CD8-positive, alpha-beta memory T cell (primary cell): ENCODE measurements at places on chromosomes 1 and 21. TPM values are rescaled to one million over a fixed set of nuclear protein-coding genes. Genes with fewer than 3 reads are reported as not detected.

The AZIN2 gene
- polyA plus RNA-seq: 4.9 TPM

The SETD4 gene
- polyA plus RNA-seq: 8.0 TPM

The SMPDL3B gene
- polyA plus RNA-seq: not detected

The TRAF3IP3 gene
- 414 TPM for polyA plus RNA-seq

The BTBD19 gene
- 0.24 TPM for polyA plus RNA-seq

The GIPC2 gene
- polyA plus RNA-seq: 0.40 TPM

The LYPD8 gene
- polyA plus RNA-seq: not detected

The PLK3 gene
- 22.5 TPM for polyA plus RNA-seq

The SLC22A15 gene
- polyA plus RNA-seq: not detected

The SEMA4A gene
- polyA plus RNA-seq: 10.7 TPM

The UBASH3A gene
- polyA plus RNA-seq: 55.1 TPM

The CD2 gene
- polyA plus RNA-seq: 440 TPM

The ELF3 gene
- polyA plus RNA-seq: not detected

The TMCO1 gene
- 148 TPM for polyA plus RNA-seq

The YBX1 gene
- polyA plus RNA-seq: 99.0 TPM

The BATF3 gene
- 0.84 TPM for polyA plus RNA-seq

The PLA2G2A gene
- polyA plus RNA-seq: not detected

The ATG4C gene
- polyA plus RNA-seq: 13.4 TPM

The NPL gene
- polyA plus RNA-seq: 8.5 TPM

The NBPF20 gene
- polyA plus RNA-seq: 0.62 TPM

The PSMD4 gene
- 239 TPM for polyA plus RNA-seq

The RCSD1 gene
- 171 TPM for polyA plus RNA-seq

The LINGO4 gene
- 0.28 TPM for polyA plus RNA-seq

The FCRL6 gene
- 129 TPM for polyA plus RNA-seq

The NMNAT1 gene
- polyA plus RNA-seq: 6.4 TPM

The EFNA3 gene
- 1.0 TPM for polyA plus RNA-seq

The SPRR1A gene
- not detected for polyA plus RNA-seq

The FCAMR gene
- polyA plus RNA-seq: not detected

The SLC5A9 gene
- polyA plus RNA-seq: not detected

The FASLG gene
- 10.6 TPM for polyA plus RNA-seq

The COL11A1 gene
- not detected for polyA plus RNA-seq

The KCNJ9 gene
- polyA plus RNA-seq: not detected

The TINAGL1 gene
- not detected for polyA plus RNA-seq

The HOOK1 gene
- 5.2 TPM for polyA plus RNA-seq

The PRAMEF18 gene
- not detected for polyA plus RNA-seq

The FCRLB gene
- polyA plus RNA-seq: 2.2 TPM

The REN gene
- not detected for polyA plus RNA-seq

The ADAMTS4 gene
- polyA plus RNA-seq: 0.17 TPM
